ENCODE measurements at places on chromosomes 12 and 14. TPM values are rescaled to one million over a fixed set of nuclear protein-coding genes. Genes with fewer than 3 reads are reported as not detected.

GRCh38 chr14:69464829-69465228, 19.7 kb upstream of the PLEKHD1 start:
- H3K4me1 ChIP-seq, result no peaks in the 10 kb centered on the region
- H3K36me3 ChIP-seq, result peaks cover 12% of the 10 kb centered on the region
- no peak for DNase-seq
- H3K4me3 ChIP-seq, result no peak overlapping the region
- no peaks in the 10 kb centered on the region for H3K27me3 ChIP-seq

DNA sequence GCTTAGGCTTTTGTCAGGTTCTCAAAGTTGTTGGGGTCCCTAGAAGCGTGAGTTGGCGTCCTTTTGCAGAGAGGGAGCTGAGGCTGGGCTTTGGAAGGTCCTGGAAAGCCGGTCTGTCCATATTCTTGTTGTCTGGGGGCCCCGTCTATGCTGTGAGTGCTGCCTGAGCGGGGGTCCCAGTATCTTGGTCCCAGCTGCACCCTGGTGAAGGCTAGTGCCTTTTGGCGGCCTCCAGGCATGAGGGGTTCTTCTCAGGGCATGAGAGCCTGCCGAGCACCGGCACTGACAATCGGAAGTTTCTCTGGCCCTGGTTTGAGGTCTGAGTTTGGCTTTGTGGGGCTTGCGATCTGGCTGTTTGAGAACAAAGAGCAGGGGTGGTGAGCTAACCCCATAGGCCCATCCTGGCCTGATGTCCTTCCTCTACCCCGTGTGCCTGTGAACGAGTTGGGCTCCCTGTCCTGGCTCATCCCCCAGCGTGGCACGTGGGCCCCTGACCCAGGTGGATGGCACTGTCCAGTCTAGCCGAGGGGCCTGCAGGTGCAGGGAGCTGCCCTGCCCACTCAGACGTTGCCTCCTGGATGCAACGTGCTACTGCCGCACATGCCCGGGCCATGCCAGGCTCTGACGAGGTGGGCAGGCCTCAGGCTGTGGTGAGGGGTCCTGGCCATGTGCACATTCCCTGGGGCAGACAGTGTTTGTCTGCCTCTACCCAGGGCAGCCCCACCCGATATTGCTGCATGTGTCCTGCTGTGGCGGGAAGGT, 3.9 kb downstream of the CEP170B start:
- peaks cover 54% of the 10 kb centered on the region for H3K4me1 ChIP-seq
- no peak overlapping the region for H3K27ac ChIP-seq
- H3K27me3 ChIP-seq, result peaks cover 25% of the 10 kb centered on the region
- no peak overlapping the region for H3K4me3 ChIP-seq
- peaks cover 19% of the 10 kb centered on the region for H3K36me3 ChIP-seq

- H3K27me3 ChIP-seq, result no peaks in the 10 kb centered on the region
- no peak for DNase-seq
- H3K36me3 ChIP-seq, result no peaks in the 10 kb centered on the region
Observed at GRCh38 chr12:111297703-111298426, 71.0 kb downstream of the PHETA1 start.

DNA sequence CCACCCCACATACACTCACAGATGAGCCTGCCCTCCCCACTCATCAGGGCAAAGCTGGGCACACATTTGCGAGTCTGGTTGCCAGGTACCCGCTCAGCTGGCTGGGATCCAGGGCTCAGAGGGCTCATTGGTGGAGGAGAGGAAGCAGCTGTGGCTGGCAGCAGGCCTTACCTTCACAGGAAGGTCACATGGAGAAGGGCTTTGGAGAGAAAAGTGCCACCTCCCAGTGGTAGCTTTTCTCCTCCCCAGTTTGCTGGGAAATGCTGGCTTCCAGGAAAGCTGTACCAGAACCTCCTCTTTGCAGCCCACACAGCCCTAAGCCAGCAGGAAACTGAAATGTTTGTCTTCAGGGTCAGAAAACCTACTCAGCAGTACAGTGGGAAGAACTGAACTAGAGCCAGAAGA, 55.6 kb downstream of the LGMN start:
- no peaks in the 10 kb centered on the region for H3K27me3 ChIP-seq
- H3K4me1 ChIP-seq, result peaks cover 30% of the 10 kb centered on the region
- peak; percentile 75 for DNase-seq

DNA sequence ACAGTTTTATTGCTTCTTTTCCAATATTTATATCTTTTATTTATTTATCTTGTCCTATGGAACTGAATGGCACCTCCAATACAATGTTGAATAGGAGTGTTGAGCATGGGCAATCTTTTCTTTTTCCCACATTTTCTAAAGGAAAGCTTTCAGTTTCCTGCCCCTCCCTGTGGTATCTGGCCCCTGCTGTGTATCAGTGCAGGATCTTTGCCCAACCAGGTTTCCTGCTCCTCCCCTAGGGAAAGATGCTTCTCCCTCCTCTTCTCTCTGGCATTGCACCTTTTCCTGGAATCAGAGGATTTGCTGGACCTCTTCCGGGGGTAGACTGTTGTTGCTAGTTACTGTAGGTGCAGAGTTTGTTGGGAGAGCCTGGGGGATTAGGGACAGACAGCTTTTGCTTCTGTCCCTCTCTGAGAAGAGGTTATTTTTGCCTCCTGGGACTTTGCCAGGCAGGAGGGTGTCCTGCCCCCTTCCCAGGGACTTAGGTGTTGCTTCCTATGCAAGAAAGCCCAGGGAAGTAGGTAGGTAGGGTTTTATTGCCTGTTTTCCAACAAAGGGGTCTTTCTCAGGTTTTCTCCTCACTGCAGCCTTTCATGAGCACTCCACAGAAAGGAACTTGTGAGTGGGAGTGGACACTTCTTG, 67.6 kb downstream of the POLR3B start:
- no peaks in the 10 kb centered on the region for H3K27me3 ChIP-seq
- DNase-seq, result no peak

GRCh38 chr12:95089462-95089861, 16.0 kb upstream of the NR2C1 start:
- H3K27ac ChIP-seq, result no peak overlapping the region
- H3K4me3 ChIP-seq, result no peak overlapping the region
- H3K4me1 ChIP-seq, result peaks cover 2% of the 10 kb centered on the region
- DNase-seq, result no peak
- no peaks in the 10 kb centered on the region for H3K27me3 ChIP-seq
- H3K36me3 ChIP-seq, result peaks cover 42% of the 10 kb centered on the region

DNA sequence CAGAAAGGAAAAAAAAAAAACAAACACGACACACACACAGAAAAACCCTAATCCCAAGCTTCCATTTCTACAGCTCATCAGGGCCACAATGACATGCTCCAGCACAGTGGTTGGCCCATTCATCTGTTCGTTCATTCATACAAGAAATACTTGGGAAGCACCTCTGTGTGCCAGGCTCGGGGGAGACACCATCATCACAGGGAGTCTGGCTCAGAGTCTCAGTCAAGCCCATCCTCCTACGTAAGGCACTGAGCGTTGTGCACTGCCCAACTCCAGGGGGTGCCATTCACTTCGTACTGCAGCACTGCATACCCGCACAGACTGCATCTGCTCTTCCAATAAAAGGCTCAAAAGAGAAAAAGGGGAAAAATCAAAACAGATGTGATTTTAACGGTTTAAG, 15.3 kb downstream of the VPS37B start:
- peaks cover 7% of the 10 kb centered on the region for H3K36me3 ChIP-seq
- H3K4me1 ChIP-seq, result peaks cover 95% of the 10 kb centered on the region
- DNase-seq, result no peak
- H3K27ac ChIP-seq, result peak overlapping the region; percentile 6
- H3K4me3 ChIP-seq, result no peak overlapping the region
- no peaks in the 10 kb centered on the region for H3K27me3 ChIP-seq

GRCh38 chr12:125114365-125115141, 49.3 kb downstream of the AACS start:
- no peak for DNase-seq
- no peak overlapping the region for H3K27ac ChIP-seq
- H3K36me3 ChIP-seq, result peaks cover 84% of the 10 kb centered on the region
- no peaks in the 10 kb centered on the region for H3K4me1 ChIP-seq
- no peak overlapping the region for H3K4me3 ChIP-seq

GRCh38 chr12:89253488-89253887, 98.8 kb downstream of the DUSP6 start:
- DNase-seq, result no peak
- H3K27me3 ChIP-seq, result no peaks in the 10 kb centered on the region
- no peaks in the 10 kb centered on the region for H3K4me1 ChIP-seq
- no peaks in the 10 kb centered on the region for H3K36me3 ChIP-seq
- H3K4me3 ChIP-seq, result no peak overlapping the region

DNA sequence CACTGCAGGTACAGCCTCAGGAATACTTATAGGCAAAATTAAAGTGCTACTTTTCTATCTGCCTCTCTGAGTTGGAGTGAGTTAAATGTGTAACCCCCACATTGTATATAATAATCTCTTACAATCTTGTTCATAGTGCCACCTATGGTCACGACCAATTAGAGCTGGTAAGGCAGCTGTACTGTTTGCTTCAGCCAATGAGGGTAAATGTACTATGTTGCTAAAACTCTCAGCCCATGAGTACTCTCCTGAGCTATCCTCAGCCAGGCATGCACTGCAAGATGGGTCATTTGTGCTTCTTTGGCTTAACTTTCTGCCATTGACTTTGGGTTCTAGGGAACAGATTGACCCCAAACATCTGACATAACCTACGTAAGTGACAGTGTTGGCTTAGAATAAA, 15.0 kb upstream of the MDM2 start:
- no peaks in the 10 kb centered on the region for H3K27me3 ChIP-seq
- H3K4me1 ChIP-seq, result no peaks in the 10 kb centered on the region
- no peak overlapping the region for H3K27ac ChIP-seq
- no peak overlapping the region for H3K4me3 ChIP-seq

DNA sequence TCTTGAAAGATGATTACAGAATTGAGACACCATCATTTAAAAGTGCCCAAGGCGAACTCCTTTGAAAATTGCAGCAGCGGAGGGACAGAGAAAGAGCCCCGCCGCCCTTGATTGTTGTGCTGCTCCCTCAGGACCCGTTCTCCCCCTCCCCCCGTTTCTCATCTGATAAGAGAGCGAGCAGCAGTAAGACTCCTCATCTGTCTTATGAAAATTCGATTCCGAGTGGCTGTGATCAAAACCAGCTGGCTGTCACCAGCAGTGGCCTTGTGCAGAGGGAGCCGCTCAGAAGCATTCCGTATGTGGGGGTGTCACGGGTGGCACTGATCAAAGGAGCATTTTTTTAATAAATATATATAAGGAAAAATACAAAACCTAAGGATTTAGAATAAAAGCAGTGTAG, 78.0 kb upstream of the GPATCH2L start:
- H3K4me1 ChIP-seq, result no peaks in the 10 kb centered on the region
- peaks cover 63% of the 10 kb centered on the region for H3K36me3 ChIP-seq
- no peak overlapping the region for H3K4me3 ChIP-seq
- H3K27me3 ChIP-seq, result no peaks in the 10 kb centered on the region
- DNase-seq, result no peak
- no peak overlapping the region for H3K27ac ChIP-seq

DNA sequence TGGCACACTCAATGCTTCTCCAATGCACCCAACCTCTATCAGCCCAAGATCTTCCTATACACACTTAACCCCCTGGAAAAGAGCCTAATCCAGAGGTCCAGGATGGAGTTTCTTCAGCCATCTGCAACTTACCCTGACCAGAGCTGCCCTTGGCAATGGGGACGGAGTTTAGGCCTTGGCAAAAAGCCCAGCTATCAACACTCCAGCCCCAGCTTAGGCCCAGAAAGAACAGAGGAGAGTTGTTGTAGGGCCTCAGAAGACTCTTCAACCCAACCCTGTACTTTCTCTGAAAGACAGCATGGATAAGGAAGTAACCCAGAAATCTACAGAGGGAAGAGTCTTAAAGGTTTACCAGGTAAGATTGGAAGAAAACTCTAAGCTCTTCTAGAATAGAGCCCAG, 219.3 kb upstream of the PELI2 start:
- H3K36me3 ChIP-seq, result no peaks in the 10 kb centered on the region
- H3K4me3 ChIP-seq, result no peak overlapping the region
- peak; percentile 44 for DNase-seq
- H3K27ac ChIP-seq, result no peak overlapping the region
- no peaks in the 10 kb centered on the region for H3K4me1 ChIP-seq

DNA sequence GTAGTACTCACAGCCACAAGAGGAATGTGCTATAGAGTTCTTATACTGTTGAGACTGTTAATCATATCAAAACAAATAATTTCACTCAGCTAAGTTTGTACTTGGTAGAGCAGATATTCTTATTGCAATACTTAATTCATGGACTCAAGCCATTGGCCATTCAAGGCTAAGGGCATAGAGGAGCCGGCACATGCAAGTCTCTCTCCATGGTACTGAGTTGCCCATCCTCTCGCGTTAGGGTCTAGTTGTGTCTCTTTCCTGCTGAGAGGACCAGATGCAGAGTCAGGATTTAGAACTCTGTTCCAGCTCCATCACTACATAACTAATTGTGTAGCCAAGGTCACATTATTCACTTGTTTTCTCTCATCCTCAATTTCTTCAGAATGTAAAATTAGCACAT, 14.4 kb upstream of the TUNAR start:
- peak; percentile 20 for DNase-seq
- H3K27me3 ChIP-seq, result peaks cover 16% of the 10 kb centered on the region
- no peaks in the 10 kb centered on the region for H3K4me1 ChIP-seq
- no peak overlapping the region for H3K4me3 ChIP-seq
- H3K27ac ChIP-seq, result no peak overlapping the region
- no peaks in the 10 kb centered on the region for H3K36me3 ChIP-seq

- H3K4me1 ChIP-seq, result no peaks in the 10 kb centered on the region
- no peaks in the 10 kb centered on the region for H3K27me3 ChIP-seq
Observed at GRCh38 chr14:26775765-26776563, 178.1 kb upstream of the NOVA1 start.

DNA sequence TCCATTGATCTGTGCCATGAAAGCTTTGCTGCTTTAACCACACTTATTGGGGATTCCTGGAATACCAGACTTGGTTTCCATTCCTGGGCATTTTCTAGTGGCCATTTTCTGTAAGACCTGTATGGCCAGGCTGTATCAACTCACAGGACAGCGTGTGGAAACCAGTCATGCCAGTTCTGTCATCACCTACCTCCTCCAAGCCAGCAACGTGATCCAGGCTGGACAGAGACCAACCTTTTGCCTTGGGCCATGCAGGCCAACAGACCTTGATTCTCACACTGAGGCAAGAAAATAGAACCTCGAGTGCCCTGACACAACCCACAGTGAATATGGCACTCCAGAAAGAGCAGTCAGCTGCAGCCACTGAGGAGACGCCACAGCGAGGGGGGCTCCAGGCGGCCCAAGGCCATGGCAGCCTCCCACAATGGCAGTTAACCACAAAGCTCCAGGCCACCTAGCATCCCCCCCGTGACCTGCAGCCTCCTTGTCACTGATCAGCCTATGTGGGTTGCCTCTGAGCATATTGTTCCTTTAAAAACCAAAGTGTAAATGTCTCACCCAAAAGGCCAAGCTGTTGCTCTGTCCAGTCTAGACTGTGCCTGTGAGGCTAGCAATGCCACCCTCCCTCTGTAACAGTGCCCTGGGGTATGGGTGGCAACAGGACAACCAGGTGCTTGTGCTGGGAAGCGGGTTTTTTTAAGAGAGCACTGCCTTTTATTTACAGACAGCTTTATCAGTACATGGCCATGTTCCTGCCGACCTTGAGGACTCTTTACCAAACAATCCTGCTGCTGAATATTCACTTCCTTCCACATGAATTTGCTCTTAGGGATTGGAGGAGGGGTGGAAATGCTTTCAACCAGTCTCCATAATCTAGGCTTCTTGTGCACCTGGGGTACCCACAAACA, 168.7 kb upstream of the HIF1A start:
- no peak overlapping the region for H3K4me3 ChIP-seq
- peaks cover 54% of the 10 kb centered on the region for H3K4me1 ChIP-seq
- no peaks in the 10 kb centered on the region for H3K36me3 ChIP-seq
- peak overlapping the region; percentile 82 for H3K27ac ChIP-seq

GRCh38 chr12:105977236-105977635, 161.5 kb downstream of the NUAK1 start:
- H3K27me3 ChIP-seq, result no peaks in the 10 kb centered on the region
- H3K27ac ChIP-seq, result no peak overlapping the region
- no peak for DNase-seq
- no peaks in the 10 kb centered on the region for H3K36me3 ChIP-seq
- no peak overlapping the region for H3K4me3 ChIP-seq
- H3K4me1 ChIP-seq, result no peaks in the 10 kb centered on the region

The TAS2R19 gene
- 12.3 TPM for total RNA-seq

The TIMM9 gene
- not detected for total RNA-seq

The NDUFA12 gene
- 82.8 TPM for total RNA-seq

The CCDC92 gene
- 30.4 TPM for total RNA-seq
